ENCODE measurements at places on chromosomes 11 and 22.

DNA sequence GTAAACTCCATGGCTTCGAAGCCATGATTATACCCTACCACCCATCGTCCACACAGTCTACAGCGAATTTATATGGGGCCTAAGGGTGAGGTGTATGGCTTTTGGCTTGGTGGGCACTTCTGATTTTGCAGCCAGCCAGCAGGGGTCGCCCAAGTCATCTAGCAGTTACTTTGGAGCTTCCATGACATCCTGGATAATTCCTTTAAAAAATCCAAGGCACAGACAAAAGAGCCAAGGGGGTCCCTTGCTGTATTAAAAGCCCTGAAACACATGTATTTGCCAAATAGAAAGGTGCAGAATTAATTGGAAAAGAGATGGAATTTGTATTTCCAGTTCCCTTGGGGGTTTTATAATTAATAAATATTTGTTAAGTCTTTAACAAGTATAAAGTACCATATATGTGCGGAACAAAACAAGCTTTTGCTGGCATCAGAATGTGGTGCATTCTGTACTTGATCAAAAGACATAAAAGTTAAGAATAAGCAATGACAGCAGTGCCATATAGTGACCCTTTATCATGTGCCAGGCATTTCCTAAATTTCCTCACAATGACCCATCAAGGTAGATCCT lies 132.8 kb upstream of the PITPNB start:
- DNase-seq: no peak

DNA sequence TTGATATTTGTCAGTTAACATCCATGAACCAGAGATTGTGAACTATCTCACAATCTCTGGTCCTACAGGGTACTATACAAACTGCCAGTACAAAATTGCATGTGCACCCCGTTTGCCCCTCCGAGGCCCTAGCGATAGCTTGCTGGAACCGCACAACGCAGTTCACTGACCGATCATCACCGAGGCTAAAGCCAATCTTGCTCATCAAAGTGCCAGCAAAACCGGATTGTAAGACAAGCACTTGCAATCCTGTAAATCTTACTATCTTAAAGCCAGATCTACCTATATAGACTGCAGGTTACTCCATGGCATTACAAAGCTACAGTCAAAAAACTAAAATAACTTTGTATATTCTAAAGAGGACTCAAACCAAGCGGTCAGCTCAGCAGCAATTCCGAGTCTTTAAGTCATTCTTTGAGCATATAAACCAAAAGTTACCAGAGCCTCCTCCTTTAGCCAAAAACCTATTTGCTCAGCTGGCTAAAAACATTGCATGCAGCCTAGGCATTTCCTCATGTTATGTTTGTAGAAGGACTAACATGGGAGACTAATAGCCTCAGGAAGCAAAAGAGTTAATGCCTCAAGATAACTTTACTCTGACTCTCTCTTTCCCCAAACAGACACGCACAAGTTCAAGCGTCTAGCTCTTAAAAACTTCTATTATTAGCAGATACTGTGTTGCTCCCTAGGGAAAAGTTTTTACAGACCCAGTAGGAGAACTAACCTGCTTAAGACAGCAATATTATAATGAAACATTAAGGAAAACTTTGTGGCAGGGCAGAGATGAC lies 30.7 kb upstream of the CPT1A start:
- no peak for DNase-seq

DNA sequence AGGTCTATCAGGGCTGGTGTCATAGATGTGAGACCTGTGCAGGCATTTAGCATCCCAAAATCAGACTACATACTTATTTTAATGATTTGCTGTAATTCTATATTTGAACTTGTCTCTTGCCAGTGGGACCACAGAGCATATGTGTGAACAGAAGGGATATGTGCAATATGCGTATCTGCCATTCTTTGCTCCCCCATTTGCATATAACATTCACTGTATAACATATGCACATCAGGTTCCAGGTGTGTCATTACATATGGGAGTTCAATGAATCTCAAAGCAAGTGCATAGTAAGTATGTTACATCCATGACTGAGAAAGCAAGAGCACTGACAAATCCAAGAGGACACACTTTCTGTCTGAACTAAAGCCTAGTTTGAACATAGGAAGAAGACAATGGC lies 1115.1 kb upstream of the CNTN5 start:
- DNase-seq: no peak

- peak; percentile 89 for DNase-seq
Observed at GRCh38 chr11:10899121-10899830, 41.4 kb upstream of the ZBED5 start.

GRCh38 chr22:39269095-39269790 lies 24.5 kb upstream of the PDGFB start:
- no peak for DNase-seq

GRCh38 chr11:8317159-8317558 lies 53.5 kb upstream of the LMO1 start:
- no peak for DNase-seq

GRCh38 chr11:117828611-117829368 lies 4.2 kb upstream of the FXYD2 start:
- no peak for DNase-seq

GRCh38 chr22:18057568-18058209 lies 20.1 kb upstream of the PEX26 start:
- peak; percentile 96 for DNase-seq

DNA sequence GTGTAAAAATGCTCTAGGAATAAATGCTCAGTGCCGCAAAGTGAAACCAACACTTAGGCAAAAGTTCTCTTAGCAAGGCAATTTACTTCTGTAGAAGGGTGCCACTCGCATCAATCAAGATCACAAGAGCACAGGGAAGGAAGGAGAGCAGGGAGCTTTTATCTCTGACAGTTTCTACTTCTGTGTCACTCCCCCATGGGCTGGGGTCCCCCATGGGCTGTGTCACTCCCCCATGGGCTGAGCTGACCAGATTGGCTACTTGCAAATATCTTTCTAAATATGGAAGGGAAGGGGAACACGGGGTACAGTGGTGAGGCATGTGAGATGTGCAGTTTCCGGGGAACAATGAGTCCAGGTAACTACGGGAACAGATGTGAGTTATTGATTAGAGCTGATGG lies 397 bp downstream of the OR52N2 start:
- DNase-seq: no peak
